Suprapubic skin (tissue), 4 donors: ENCODE measurements at places on chromosomes 12 and 14. TPM values are rescaled to one million over a fixed set of nuclear protein-coding genes. Genes with fewer than 3 reads are reported as not detected.

GRCh38 chr12:27025116-27025515 lies 2.8 kb downstream of the MED21 start:
- H3K27me3 ChIP-seq, result no peaks in the 10 kb centered on the region
- DNase-seq, result no peak
- H3K27ac ChIP-seq, result no peak overlapping the region

Gene SDR9C7
- total RNA-seq, result 65.9 TPM

Gene C1S
- total RNA-seq, result 68.1 TPM

Gene C12orf60
- not detected for total RNA-seq

DNA sequence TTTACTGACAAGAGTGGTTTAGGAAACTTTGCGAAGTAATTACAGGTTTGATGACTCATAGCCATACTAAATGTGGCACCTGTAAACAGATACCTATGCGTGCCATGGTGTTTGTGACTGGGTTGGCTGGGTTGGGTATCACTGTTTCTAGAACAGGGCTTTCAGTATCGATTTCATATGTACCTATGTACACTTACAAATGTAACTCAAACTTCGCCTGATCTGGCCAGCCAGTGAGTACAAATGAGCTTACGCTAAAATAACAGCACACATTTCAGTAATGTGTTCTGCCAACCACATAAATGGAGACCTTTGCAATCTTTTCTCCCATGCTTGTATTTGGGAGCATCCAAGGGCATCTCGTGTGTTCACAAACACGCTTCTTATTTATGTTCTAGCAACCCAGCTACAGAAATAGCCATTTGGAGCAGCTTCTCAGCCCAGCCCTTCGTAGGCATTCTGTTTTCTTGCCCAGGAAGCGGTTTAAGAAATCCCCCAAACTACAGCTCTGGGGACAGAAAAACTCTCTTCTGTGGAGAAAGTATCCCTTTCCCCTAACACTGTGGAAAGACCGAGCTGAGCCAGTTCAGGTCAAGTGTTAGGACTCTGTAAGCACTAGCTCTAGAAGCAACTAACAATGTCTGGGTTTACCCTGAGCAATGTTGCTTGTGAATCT lies 42.3 kb upstream of the MDM1 start:
- no peaks in the 10 kb centered on the region for H3K36me3 ChIP-seq
- H3K27me3 ChIP-seq, result no peaks in the 10 kb centered on the region
- no peak overlapping the region for H3K4me3 ChIP-seq
- DNase-seq, result no peak
- peak overlapping the region; percentile 19 for H3K27ac ChIP-seq

DNA sequence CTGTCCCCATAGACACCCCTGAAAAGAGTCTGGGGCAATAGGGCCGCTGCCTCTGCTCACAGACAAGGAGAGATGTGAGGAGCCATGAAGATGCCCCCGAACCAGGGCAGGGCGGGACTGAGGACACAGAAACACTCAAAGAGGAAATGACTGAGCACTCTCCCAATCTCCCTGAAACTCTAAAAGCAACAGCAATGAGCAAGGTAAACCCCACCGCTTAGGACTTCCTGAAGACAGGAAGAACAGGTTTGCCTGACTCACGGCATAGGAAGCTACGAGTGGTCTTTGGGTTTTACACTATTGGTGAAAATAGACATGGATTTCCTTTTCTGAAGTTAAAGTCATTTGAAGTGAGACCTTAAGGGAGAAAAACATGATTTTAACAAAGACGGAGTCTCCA lies 32.5 kb downstream of the STX2 start:
- H3K27ac ChIP-seq, result no peak overlapping the region
- no peaks in the 10 kb centered on the region for H3K4me1 ChIP-seq
- H3K36me3 ChIP-seq, result peaks cover 60% of the 10 kb centered on the region
- no peak overlapping the region for H3K4me3 ChIP-seq

DNA sequence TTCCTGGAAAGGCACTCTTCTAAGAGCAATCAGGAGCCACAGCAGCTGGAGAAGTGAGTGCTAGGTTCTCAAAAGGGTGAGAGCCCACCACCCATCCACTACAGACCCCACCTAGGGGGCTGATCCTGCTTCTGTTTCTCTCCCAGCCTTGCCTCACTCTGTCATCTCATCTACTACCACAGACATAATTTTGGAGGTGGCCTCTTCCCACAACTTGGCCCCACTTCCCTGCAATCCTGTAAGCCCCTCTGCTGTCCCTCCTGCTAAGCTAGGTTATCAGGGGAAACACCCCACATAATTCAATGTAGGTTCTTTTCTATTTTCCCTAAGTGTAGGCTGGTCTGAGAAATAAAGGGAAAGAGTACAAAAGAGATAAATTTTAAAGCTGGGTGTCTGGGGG lies 16.5 kb downstream of the KRT76 start:
- peaks cover 9% of the 10 kb centered on the region for H3K27me3 ChIP-seq
- H3K4me1 ChIP-seq, result no peaks in the 10 kb centered on the region
- no peak overlapping the region for H3K27ac ChIP-seq
- H3K36me3 ChIP-seq, result no peaks in the 10 kb centered on the region

Gene SLC10A1
- total RNA-seq, result not detected

GRCh38 chr12:80708975-80709328 lies 1.5 kb downstream of the MYF6 start:
- peaks cover 44% of the 10 kb centered on the region for H3K27me3 ChIP-seq
- no peak overlapping the region for H3K4me3 ChIP-seq
- peaks cover 2% of the 10 kb centered on the region for H3K4me1 ChIP-seq

DNA sequence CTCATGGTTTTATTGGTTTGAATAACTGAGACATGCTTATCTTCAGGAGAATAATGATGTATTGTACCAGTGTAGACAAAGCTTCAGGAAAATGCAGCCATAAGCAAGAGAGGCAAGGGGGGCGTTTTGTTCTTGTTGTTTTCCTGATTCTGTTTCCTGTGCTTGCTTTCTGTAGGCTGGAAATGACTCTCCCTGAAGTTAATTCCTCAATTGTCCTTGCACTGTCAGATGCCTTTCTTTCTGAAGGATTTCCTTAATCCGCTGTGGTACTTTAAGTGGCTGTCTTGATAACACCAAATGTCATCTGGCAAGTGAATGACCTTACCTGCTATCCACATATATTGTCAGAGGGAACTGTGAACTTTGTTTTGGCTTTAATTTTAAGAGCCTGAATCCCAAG lies 220.0 kb downstream of the NEDD1 start:
- H3K4me1 ChIP-seq, result no peaks in the 10 kb centered on the region
- no peaks in the 10 kb centered on the region for H3K27me3 ChIP-seq
- DNase-seq, result no peak
- no peaks in the 10 kb centered on the region for H3K36me3 ChIP-seq

Gene CMTM5
- total RNA-seq, result 0.76 TPM

GRCh38 chr12:50711121-50711520 lies 52.8 kb upstream of the ATF1 start:
- H3K27me3 ChIP-seq, result no peaks in the 10 kb centered on the region
- DNase-seq, result no peak
- peaks cover 91% of the 10 kb centered on the region for H3K36me3 ChIP-seq
- H3K4me3 ChIP-seq, result no peak overlapping the region
- H3K4me1 ChIP-seq, result no peaks in the 10 kb centered on the region
- no peak overlapping the region for H3K27ac ChIP-seq

GRCh38 chr14:24308342-24309124 lies 756 bp upstream of the CIDEB start:
- H3K4me1 ChIP-seq, result peaks cover 61% of the 10 kb centered on the region
- no peak overlapping the region for H3K4me3 ChIP-seq
- peaks cover 40% of the 10 kb centered on the region for H3K36me3 ChIP-seq
- no peaks in the 10 kb centered on the region for H3K27me3 ChIP-seq

Gene CCDC177
- total RNA-seq, result 0.34 TPM

Gene AQP5
- total RNA-seq, result 171 TPM

Gene TPH2
- total RNA-seq, result not detected

DNA sequence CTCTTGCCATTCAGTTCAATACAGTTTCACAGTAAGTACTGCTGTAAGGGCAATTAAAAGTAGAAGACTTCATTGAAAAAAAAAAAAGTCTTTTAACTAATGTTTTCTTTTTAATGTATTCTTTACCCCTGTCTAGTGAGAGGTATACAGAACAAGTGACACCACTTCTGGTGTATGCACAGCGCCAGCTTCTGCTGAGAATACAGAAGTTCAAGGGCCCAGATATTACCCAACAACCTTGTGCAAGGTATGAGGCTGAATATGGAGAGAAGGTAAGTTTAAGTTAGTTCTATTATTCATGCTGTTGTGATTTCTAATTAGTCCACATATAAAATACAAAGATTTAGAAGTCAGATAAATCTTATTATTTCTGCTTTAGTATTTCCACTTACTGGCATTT lies 168.7 kb downstream of the CFAP54 start:
- H3K36me3 ChIP-seq, result no peaks in the 10 kb centered on the region
- H3K4me1 ChIP-seq, result no peaks in the 10 kb centered on the region
- DNase-seq, result no peak
- H3K4me3 ChIP-seq, result no peak overlapping the region

Gene ASCL4
- total RNA-seq, result 0.21 TPM

DNA sequence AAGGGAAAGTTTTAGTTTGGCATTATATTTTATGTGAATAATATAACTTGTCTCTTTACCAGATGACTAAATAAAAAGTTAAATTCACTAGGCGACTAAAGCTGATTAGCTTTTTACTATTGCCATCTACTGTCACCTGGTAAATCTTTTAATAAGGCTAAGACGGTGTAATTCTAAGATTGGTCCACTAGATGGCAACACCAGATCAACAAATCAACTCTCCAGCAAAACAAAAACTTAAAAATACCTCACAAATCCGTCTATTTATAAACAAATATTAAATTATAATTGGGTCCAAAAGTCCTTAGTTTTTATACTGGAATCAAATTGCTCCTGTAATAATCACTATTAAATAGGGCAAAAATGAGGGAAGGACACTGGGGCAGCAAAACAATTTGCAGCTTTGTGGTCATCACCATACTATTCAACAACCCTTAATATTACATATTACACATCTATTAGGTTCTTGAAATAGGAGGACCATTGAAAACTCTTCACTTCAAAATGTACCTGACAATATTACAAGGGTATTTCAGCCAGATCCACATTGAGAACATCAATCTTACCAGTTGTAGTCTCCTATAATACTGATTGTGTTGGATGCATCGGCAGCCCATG lies 47.9 kb downstream of the GALC start:
- H3K4me1 ChIP-seq, result no peaks in the 10 kb centered on the region
- no peak for DNase-seq
- no peak overlapping the region for H3K27ac ChIP-seq
- H3K36me3 ChIP-seq, result peaks cover 51% of the 10 kb centered on the region

DNA sequence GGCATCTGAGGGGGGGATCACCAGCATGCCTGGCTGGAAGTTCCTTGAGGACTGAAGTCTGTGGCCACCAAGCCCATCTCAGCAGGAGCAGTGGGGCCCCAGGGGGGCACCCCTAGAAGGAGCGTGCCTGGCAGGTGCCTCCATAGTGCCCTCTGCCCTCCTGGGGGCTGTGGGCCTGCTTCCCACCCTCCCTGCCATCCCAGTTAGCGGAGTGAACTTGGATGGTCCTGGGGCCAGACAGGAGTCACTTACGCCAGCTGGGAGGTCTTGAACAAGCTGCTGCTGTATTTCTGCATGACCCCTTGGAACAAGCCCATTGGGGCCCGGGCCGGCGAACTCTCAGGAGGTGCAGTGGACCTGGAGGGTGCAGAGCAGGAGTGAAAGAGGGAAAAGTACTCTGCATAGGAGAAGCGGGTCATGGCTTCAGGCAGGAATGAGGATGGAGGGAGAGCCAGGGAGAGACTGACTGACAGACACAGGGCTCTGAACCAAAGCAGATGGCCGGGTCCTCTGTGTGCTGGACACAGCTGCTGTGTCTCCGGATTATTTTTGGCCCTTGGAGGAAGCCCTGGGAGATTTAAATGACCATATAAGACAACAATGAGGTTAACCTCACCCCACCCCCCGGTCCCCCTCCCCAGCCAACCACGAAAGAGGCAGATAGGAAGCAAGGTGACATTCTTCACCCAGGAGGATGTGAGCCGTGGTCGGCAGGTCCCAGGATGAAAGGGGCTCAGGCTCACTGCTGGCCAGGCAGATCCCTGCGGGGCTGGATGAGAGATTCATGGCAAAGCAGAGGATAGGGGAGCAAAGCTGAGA lies 19.6 kb downstream of the ASB2 start:
- H3K4me1 ChIP-seq, result peaks cover 8% of the 10 kb centered on the region
- no peak for DNase-seq
- no peak overlapping the region for H3K4me3 ChIP-seq
- H3K27ac ChIP-seq, result no peak overlapping the region
- H3K27me3 ChIP-seq, result no peaks in the 10 kb centered on the region
- no peaks in the 10 kb centered on the region for H3K36me3 ChIP-seq

DNA sequence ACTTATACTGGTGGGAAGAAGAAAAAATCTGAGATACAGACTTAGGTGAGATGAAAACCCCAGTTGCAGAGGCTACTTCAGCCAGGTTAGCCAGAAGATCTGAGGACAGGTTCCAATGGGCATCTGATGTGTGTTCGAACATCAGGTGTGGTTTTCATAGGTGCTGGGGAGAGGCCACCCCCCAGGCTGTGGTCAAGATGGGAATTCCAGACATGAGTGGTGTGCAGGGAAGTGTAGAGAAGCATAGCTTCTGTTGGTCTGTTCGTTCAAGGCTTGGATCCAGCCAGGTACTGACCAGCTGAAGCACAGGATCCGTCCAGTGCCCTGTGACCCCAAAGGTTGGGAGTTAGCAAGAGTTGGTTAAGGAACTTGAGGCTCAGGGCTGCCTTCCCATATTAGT lies 85.5 kb downstream of the SSPN start:
- no peak overlapping the region for H3K27ac ChIP-seq
- H3K27me3 ChIP-seq, result no peaks in the 10 kb centered on the region
- H3K4me1 ChIP-seq, result peaks cover 8% of the 10 kb centered on the region
- no peaks in the 10 kb centered on the region for H3K36me3 ChIP-seq

DNA sequence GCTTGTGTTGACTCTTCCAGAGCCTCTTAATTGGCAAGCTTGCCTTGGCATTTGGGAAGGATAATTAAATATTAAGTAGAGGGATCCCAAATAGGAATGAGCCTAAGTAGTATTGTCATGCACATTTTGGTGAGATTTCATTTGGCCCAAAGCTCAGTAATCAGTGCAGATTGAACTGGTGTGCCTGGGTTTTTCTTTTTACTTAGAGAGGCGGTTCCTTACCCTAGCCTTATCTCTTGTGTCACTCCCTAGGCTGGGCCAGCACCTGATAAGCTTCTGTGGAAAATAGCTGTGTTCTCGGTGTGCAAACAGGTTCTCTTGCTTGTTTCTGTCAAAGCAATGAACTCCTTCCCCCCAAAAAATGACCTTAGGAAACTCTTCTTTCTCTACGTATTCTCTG lies 9.3 kb upstream of the B4GALNT3 start:
- H3K27me3 ChIP-seq, result peaks cover 5% of the 10 kb centered on the region
- H3K4me3 ChIP-seq, result no peak overlapping the region
- no peaks in the 10 kb centered on the region for H3K36me3 ChIP-seq
- DNase-seq, result no peak
- H3K27ac ChIP-seq, result no peak overlapping the region

GRCh38 chr12:18591473-18591872 lies 146.3 kb downstream of the PLCZ1 start:
- DNase-seq, result no peak
- H3K4me1 ChIP-seq, result no peaks in the 10 kb centered on the region
- H3K4me3 ChIP-seq, result no peak overlapping the region
- peaks cover 3% of the 10 kb centered on the region for H3K36me3 ChIP-seq
- no peak overlapping the region for H3K27ac ChIP-seq
